ENCODE measurements at places on chromosomes 12 and 14.

DNA sequence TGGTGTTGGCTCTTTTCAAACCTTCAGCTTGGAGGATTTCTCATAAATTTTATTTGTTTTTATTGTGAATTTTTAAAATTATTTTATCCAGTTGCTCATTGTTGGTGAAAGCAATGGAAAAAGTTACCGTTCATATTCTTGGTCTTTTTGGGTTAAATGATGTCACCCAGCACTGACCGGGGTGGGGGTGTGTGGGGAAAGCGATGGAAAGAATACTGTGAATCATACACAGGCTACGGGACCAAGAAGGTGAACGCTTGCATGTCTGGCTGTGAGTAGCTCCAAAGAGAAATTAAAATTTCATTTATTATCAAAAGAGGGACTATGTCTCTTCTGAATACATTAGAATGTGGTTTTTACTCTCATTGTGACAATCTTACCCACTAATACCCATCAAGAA lies 430.1 kb downstream of the AEBP2 start:
- DNase-seq, result no peak

- no peak for DNase-seq
Observed at GRCh38 chr12:15770021-15770420, 19.2 kb downstream of the EPS8 start.

GRCh38 chr12:49793620-49794019 lies 34.6 kb downstream of the NCKAP5L start:
- no peak for DNase-seq

- no peak for DNase-seq
Observed at GRCh38 chr12:6840761-6841515, at the start of gene GNB3. Gene GNB3 (plus strand): TSS chr12:6840925. CDS start chr12:6841288, 363 bp downstream.

DNA sequence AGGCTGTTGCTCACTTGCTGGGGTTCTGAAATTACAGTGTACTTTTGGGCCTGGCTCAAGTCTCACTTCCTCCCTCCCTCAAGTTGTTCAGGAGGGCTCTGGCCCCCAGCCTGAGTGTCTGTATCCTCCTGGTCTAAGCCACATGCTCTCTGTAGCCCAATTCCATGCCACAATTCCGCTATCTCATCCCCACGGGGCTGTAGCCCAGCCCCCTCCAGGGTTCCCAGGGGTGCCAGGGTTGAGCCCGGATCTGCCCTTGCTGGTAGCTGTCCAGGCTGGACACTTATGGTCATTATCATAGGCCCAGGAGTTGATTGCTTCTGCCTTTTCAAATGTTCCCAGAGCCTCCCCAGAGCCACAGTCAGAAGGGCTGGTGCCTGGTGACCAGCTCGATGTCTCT lies 65.3 kb downstream of the PRIMA1 start:
- DNase-seq, result no peak
